HEK293T (cell line): ENCODE measurements at places on chromosomes 2 and 18.

DNA sequence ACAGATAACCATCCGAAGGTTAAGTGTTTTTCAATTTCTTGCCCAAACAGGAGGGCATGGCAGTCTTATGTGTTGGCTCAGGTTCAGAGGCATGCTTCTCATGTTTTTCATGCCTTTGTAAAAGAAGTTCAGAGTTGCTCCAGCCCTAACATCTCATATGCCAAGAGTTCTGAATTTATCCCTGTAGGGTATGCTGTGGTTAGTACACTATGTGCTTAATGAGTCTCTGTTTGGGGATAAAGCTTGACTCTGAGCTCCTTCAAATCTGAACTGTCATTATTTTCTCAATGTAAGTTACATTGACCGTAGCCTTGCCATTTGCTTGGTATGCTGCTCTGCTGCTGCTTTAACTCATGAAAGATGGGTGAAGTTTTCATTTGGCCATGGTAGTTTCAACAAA, 67.9 kb upstream of the PNPT1 start:
- no peak for DNase-seq

DNA sequence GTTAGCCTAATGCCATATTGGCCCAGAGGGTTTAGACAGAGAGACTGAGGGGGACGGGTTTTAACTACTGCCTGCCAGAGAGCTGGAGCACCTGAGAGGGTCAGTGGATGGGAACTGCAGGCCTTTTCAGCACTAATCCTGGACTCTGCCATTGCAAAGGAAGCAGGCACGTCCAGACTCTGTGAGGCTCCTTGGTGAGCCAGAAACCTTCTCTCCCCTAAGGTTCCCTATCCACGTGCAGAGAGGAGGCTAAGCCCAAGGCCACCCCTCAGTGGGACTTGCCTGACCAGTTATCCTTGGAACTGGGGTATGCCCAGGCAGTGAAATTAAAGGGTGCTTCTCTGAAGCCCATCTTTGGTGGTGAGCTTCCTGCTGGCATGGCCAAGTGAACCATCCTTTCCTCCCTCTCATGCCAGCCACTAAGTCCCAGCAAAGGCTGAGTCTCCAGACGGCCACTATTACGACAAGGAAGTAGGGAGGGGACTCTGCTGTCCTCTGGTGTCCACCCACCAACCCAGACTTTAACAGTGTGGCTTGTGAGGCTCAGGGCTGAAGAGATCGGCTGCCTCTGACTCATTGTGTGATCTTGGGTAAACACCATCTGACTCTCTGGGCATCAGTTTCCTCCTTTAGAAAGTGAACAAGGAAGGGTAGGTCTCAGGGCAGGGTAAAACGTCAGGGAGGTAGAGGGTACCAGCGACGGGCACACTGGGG, 3.9 kb upstream of the MLPH start:
- no peak for DNase-seq

GRCh38 chr2:227411320-227411989, 23.7 kb upstream of the SCYGR1 start:
- no peak for DNase-seq

GRCh38 chr2:191675807-191676721, 1.9 kb upstream of the NABP1 start:
- no peak for DNase-seq

GRCh38 chr18:38750751-38751150, 1185.2 kb upstream of the CELF4 start:
- DNase-seq: no peak

GRCh38 chr2:206784559-206785353, 19.4 kb downstream of the FASTKD2 start:
- no peak for DNase-seq

DNA sequence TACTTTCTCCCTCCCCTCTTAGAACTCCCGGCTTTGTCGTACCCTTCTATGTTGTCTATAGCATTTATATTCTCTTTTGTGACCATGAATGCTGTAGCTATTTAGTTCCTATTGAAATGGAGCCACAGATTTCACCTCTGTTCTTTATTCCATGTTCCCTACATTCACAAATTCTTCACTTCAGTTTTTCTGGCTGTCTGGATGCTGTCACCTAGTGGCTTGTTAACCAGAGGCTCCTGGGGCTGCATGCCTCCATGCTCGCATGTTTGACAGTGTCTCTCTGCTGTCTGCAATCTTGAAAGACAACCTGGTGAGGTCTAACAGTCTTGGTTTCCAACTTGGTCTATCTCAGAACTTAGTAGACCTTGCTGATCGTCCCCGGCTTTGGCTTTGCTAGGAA, 48.2 kb downstream of the CFAP221 start:
- DNase-seq: no peak

GRCh38 chr2:235343869-235344268, 150.0 kb upstream of the AGAP1 start:
- DNase-seq: no peak

DNA sequence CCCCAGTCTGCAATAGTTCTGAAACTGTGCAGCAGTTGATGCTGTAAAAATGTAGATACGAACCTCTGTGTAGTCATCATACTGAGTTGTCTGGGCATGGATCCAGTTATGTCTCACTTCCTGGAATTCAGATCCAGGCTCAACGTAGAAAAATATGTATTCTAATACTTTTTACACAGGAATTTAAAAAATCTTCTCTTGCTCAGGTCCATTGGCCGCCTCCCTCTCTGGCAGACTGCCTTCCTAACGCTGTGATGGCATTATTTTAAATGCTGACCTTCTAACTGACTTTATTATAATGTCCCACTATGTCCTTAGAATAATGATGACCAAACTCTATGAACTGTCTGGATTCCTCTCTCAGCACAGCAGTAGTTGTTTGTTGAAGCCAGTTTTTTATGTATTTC, 119.6 kb downstream of the FEZ2 start:
- DNase-seq: no peak

GRCh38 chr2:55111230-55111569, 60.9 kb upstream of the RTN4 start:
- DNase-seq: no peak

DNA sequence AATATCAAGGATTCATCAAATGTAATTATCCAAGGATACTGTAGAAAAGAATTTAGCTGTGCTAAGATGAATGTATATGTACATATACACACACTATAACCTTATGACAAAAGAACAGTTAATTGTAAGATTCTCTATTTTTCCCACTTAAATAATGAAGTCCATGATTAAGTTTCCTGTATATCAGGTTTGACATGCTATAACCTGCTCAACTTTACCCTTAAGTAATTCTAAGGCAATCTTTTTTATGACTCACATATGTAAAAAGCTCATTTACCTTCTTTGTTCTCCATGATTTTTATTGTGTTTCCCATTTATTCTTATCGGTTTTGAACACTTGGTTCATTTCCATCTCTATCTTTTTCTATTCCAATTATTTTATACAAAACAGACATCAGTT, 1213.1 kb upstream of the SLC39A10 start:
- DNase-seq: no peak

GRCh38 chr2:237122214-237122666, 36.6 kb downstream of the COPS8 start:
- peak; percentile 50 for DNase-seq

GRCh38 chr2:20868377-20868776, 45.5 kb upstream of the LDAH start:
- DNase-seq: no peak

- DNase-seq: no peak
These were observed 115.1 kb upstream of the PPP1CB start for GRCh38 chr2:28636491-28636890.

DNA sequence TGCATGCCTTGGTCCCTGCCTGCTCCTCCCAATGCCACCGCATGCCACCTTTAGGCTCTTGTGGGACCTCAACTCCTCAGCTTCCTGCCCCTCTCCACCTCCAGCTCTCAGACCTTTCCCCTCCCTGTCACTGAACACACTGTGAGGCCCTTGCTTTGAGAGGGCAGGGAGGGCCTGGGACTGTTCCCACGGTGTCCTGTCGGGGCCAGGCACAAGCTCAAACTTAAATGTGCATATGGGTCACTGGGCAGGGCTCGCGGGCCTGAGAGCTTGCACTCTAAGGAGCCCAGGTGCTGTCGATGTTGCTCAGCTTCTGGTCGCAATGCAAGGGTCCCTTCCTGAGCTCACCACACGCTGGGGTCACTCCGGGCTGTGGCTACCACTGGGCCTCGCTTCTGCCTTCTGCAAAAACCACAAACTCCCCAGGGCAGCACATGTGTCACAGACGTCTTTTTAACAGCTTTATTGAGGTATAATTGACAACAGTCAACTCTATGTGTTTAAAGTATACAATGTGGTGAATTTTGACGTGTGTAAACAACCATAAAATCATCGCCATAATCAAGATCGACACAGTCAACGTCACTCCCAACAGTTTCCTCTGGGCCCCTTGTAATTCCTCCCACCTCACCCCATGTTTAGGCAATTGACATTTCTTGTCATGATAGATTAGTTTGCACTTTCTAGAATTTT, 11.9 kb upstream of the B3GNT7 start:
- DNase-seq: no peak

DNA sequence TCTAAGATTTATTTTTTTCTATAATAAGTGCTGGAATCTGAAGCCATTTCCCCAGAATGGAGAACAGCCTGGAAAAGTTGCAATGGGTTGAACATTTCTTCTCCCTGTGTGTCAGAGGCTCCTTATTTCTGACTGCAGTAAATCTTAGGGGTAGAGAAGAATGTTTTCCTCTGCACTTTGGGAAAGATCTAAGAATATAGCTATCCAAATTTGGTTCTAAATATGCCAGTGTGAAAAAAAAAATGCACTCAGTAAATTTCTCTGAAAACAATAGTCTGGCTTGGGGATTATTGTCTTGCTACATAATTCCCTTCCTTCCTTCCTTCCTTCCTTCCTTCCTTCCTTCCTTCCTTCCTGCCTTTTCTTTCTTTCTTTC, 19.7 kb upstream of the CYRIA start:
- no peak for DNase-seq

DNA sequence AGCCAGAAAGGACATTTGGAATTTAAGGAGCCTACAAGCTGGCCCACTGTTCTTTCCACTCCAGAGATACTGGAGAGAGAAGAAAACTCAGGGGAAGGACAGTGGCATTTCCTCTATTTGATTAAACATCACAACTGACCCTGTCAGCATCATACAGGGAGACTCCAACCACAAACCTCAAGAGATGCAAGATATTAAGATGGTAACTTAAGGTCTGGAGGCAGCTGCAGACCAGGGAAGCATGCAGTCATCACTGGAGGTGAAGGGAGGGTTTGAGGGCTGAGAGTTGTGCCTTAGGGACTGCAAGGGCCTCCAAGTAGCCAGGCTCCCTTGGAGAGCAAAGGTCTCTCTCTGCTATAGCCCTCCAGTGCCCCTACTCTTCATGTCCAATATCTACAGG, 67.4 kb downstream of the RNF152 start:
- no peak for DNase-seq

DNA sequence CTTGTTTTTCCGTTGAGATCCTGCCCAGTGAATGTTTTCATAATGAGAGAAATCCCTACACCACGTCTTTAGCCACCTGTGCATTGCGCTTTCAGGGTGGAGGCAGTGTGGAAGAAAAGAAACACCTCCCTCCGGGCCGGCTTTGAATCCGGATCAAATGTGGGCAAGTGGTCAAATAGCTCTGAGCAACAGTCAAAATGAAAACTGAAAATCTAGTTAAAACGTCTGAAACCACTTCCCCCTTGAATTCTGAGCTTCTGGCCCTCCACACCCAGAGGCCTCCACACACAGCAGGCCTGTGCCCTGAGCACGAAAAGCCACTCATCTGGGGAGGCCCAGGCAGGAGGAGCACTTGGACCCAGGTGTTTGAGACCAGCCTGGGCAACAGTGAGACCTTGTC, 263.6 kb upstream of the SALL3 start:
- DNase-seq: no peak

DNA sequence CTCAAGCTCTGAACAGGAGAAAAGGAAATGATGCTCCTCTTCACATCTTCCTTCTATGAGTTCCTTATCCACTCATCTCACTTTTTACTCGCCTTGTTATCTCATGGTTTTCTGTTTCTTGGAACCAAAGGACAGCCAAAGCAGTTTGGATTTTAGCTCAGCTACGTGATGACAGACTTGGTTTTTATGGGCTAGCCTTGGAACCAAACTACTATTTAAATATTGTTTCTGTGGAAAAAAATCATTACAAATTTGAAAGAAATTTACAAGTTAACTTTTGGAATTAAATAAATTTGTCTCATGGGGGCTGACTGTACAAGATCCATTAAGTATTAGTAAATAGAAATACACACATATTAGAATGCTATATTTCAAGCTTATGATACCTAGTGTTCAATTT, 727.8 kb upstream of the FANCL start:
- DNase-seq: no peak

DNA sequence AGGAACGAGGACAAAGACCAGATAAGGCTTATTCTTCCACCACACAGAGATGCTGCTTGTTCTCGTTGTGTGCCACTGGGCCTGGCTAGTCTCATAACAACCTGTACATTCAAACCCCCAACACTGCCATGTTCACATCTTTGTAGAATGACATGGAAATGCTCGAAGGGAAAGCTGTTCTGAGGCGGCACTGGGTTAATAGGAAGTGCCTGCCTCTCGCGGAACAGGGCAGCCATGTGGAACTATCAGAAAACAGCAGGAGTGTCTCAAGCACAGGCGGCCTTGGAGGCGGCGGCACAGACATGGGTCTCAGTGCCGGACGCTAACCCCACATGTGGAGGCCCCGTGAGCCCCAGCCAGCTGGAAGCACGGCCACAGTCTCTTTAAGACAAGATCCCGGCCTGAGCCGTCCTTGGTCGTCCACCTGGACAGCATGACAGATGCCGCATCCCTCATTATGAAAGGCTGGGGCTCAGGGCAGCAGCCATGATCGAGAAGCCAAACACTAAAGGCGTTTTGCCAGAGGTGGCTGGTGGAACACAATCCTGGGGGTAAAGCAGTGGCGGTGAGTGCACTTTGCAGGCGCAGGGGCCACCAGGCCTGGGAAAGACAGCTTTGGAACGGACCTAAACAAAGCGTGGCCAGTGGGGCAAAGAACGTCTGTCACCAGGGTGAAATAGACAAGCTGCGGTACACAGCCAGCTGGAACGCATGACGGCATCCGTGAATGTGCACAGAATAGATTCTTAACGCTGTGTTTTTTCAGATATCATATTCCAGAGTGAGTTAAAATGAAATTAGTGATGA, 161.0 kb downstream of the HDAC4 start:
- no peak for DNase-seq

GRCh38 chr18:63262369-63263335, 56.9 kb downstream of the BCL2 start:
- DNase-seq: no peak

DNA sequence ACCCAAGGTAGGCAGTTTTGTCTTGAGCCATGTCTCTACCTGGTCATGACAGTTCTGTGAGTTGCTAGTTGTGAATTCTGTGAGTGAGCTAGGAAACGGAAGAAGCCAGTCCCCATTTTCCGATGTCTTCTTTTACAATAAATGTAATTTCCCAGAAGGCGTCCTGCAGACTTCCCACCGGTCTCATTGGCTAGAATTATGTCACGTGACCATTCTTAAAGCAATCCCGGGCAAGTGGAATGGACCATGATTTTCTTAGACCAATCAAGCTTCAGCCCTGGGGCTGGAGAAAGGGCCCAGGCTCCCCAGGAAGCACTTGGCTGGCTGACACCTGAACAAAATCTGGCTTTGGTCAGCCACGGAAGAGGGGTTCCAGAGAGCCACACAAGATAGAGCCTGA, 10.6 kb downstream of the TMEM178A start:
- no peak for DNase-seq

- no peak for DNase-seq
These were observed 1.6 kb upstream of the ARHGEF4 start for GRCh38 chr2:130834931-130835765.

GRCh38 chr2:77566582-77566981, 44.4 kb upstream of the LRRTM4 start:
- DNase-seq: no peak
